Stimulated activated CD8-positive, alpha-beta memory T cell treated with anti-CD3 and anti-CD28 coated beads, Interleukin-4, amount 100 ng/mL, for 4 hours (primary cell): ENCODE measurements at places on chromosomes 4 and X.

GRCh38 chr4:84366907-84367306 is 132.2 kb downstream of the NKX6-1 start:
- no peak for DNase-seq

GRCh38 chrX:43703211-43703791 is 47.2 kb downstream of the MAOA start:
- no peak for DNase-seq

DNA sequence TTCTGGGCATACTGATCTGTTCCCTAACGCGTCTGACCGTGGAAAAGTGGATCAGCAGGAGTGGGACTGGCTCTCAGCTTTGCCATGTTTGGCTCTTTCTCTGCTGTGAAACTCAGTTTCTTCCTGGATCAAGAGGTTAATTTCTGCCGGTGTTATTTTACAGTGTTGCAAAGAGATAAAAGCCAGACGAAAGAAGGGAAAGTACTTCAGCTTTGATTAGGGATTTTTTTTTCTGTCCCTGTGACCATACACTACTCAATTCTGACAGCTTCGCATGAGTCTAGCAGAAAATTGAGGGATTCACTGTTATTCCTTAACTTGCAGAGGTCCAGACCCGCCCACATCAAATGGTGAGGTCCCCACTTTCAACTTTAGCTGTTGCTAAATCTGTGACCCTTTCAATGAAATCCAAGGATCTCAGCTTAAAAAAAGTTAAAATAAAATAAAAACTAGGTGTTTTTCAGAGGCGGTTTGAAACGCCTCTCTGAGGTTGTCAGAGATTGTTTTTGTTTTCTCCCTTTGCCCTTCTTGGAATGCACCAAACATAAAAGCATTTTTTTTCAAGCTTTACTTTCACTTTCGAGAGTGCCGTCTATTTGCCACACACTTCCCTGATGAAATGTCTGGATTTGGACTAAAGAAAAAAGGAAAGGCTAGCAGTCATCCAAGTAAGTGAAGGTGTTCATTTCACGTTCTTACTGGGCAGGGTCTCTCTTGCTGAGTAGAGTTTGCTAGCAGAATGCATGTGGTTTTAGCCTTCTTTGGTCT is at the start of gene TLR3:
Gene TLR3, plus strand, starts transcription at position 576 of the 768 bp plus-strand sequence. CDS start 7,464 bp downstream, outside the sequence.
- DNase-seq, result no peak

DNA sequence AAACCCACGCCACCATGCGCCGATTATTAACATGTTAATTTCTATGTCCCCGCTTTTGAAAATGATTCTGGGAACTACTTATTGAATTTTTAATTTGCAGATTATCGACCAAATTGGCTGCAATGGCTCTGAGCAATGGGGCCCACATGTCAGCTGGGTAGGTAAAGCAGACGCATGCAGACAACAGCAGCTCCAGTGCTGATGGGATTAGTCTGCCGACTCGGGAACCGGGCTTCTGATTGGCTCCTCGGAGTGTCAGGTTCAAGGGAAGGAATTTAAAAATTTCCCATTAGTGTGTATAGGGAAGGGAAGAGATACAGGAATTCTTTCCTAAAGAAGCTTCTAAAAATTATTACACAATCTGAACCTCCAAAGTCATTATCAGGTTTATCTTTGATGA is 77.4 kb upstream of the PPARGC1A start:
- DNase-seq, result no peak

GRCh38 chr4:53601251-53601764 is 10.0 kb upstream of the LNX1 start:
- DNase-seq, result no peak

- no peak for DNase-seq
These were observed 1.5 kb upstream of the CXCL2 start for GRCh38 chr4:74100531-74100930.

DNA sequence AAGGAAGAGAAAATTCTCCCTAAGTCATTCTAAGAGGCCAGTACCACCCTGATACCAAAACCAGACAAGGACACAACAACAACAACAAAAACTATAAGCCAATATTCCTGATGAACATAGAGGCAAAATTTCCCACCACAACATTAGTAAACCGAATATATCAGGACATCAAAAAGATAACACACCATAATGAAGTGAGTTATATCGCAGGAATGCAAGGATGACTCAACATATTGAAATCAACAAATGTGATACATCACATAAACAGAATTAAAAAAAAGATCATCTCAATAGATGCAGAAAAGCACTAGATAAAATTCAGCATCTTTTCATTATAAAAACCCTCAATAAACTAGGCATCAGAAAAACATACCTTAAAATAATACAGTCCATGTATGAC is 1844.4 kb upstream of the PCDH10 start:
- DNase-seq, result no peak

DNA sequence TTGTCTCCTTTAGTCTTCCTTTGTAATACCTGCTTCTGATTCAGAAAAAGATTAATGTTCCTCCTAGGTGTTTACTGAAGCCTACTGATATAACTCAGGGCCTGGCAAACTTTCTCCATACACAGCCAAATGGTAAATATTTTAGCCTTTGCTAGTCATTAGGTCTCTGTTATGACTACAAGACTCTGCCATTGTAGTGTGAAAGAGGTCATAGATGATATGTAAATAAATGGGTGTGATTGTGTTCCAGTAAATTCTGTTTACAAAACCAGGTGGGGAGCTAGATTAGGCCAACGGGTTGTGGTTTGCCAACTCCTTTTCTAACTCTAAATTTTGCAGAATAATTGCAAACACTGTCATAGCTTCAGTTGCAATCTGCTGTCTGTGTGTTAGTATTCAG is 568.1 kb upstream of the GNPDA2 start:
- no peak for DNase-seq

DNA sequence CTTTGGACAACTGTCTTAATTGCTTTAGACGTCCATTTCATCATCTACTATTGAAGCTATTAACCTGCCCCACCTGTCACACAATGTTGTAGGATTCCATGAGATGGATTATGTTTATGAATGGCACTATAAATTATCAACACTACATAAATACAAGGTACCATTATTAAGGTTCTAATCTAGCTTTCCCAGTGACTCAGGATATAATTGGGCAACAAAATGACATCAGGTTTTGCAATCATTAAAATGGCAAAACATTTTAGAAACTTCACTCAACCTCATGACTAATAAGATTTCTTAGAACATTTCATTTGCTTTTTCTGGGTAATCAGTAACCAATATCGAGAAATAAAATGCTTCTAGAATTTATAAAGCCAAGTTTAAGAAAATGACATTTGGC is 9.2 kb downstream of the HOPX start:
- no peak for DNase-seq

GRCh38 chr4:133812236-133812635 is 389.4 kb downstream of the PABPC4L start:
- DNase-seq, result no peak

- DNase-seq, result no peak
These were observed 10.8 kb upstream of the SNCA start for GRCh38 chr4:89847571-89848325.

DNA sequence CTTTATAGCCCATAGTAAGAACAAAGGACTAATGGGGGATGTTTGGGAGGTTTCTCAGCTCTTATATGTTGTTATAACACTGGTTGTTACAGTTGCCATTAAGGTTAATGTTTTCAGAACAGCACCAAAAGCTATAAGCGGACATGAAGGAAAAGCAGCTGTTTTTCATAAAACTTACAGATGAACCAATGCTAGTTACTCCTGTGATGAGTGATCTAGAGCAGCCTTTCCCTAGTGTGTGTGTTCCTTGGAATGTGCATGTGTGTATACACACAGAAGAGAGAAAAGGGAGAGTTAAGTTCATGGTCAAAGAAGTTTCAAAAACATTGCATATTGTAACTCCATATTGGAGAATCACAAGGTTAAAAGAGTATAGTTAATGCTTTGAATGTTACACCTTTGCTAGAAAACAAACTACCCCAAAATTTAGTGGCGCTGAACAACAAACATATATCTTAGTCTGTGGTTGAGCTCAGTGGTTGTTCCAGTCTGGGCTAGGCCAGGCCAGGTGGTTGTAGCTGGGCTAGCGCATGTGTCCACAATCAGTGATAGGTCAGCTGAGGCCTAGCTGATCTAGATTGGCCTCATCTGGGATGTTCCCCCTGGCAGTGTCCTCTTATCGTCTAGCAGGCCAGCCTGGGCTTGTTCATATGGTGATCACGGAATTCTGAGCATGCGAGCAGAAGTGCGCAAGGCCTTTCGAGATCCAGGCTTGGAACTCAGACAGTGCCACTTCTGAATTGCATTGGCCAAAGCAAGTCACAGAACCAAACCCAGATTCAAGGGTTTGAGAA is 151.0 kb downstream of the NHS start:
- DNase-seq, result no peak

DNA sequence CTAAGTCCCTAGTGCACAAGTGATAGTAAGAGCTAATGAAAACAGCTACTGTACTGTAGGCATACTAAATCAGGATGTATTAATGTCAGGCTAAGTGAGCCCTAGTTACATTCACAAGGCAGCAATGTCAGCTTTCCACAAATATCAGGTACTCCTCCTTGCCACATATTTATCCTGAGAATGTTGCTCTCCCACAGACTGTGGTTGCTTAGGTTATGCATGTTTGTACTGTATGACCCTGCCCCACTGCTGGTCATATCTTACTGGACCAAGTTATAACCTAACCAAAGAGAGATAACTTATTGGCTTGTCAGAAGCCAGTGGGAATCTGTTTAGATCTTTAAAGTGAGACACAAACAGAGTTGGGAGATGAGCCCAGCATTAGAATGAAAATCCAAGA is 241.0 kb downstream of the SLC39A8 start:
- DNase-seq, result no peak

GRCh38 chr4:145613566-145614232 is 5.5 kb upstream of the MMAA start:
- no peak for DNase-seq

GRCh38 chrX:10173331-10173900 is 16.6 kb downstream of the CLCN4 start:
- no peak for DNase-seq

- DNase-seq, result no peak
These were observed 86.3 kb upstream of the RAPGEF2 start for GRCh38 chr4:159016593-159017024.

DNA sequence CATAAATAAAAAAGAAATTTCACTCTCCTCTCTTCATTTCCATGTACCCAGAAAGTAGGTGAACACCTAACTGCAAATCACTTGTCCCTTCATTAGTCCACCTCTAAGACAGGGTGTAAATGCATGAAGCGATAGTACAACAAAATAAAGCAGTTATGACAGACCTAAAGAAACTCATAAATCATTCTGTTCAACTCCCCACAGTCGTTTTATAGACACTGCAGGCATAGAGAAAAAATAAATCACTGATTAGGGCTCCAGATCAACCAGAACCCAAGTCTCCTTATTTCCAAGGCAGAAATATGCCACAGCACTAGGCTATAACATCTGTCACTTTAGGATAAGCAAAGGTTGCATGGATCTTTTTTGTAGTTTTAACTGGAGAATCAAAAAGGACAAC is 3.0 kb downstream of the RASGEF1B start:
- no peak for DNase-seq

DNA sequence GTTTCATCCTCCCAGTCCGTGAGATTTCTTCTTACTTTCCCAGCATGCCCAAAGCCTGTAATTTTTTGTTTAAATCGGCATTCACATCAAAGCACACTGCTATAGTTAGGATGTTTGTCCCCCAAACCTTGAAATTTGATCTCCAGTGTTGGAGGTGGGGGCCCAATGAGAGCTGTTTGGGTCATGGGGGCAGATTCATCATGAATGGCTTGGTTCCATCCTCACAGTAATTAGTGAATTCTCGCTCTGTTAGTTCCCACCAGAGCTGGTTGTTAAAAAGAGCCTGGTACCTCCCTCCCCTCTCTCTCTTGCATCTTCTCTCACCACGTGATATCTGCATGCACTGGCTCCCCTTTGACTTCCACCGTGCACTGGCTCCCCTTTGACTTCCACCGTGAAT is 40.5 kb upstream of the PGRMC2 start:
- DNase-seq, result no peak

GRCh38 chr4:88775529-88775928 is 77.9 kb upstream of the NAP1L5 start:
- DNase-seq, result no peak

DNA sequence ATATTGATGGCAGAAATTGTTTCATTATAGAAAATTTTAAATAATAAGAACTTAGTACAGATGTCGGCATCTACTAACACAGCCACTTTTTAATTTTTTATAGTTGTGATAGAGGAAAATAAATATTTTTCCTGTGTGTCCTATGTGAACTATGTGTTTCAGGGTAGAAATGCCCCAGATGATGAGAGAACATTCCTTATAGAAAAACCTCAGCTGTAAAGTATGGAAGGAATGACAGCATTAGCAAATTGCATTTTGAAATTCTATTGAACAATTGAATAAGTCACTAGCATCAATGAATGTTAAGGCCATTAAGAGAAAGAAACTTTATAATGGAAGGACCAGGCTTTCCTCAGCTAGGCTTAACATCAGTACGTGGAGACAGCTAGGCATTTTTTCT is 149.2 kb downstream of the CFAP299 start:
- DNase-seq, result no peak

GRCh38 chr4:81314897-81315470 is 100.0 kb upstream of the PRKG2 start:
- no peak for DNase-seq

- DNase-seq, result no peak
These were observed 20.5 kb downstream of the SPIN4 start for GRCh38 chrX:63330681-63331080.

DNA sequence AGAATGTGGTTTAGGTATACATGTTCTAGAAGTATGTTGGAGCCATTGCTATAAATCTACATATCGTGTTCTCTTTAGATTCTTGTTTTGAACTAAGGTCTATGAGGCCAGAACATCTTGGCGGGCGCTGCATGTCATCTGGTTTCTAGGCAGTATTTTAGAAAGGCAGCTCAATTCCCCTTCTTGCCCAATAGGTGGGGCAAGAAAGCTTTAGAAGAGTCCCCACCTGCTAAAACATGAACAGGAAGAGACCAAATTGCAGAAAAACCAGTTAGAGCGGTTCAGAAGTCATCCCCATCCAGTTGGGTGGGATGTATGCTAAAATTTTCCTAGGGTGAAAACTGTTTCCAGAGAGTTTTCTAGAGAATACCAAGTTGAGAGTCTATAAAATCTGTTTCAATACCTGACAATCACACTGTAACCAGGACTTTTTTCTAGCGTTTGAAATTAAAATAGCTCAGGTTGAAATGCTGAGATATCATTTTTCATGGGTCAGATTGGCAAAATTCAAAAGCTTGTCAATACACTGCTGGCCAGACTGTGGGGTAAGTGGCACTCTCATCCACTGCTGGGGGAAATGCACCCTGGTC is 17.5 kb upstream of the SH3KBP1 start:
- DNase-seq, result no peak

DNA sequence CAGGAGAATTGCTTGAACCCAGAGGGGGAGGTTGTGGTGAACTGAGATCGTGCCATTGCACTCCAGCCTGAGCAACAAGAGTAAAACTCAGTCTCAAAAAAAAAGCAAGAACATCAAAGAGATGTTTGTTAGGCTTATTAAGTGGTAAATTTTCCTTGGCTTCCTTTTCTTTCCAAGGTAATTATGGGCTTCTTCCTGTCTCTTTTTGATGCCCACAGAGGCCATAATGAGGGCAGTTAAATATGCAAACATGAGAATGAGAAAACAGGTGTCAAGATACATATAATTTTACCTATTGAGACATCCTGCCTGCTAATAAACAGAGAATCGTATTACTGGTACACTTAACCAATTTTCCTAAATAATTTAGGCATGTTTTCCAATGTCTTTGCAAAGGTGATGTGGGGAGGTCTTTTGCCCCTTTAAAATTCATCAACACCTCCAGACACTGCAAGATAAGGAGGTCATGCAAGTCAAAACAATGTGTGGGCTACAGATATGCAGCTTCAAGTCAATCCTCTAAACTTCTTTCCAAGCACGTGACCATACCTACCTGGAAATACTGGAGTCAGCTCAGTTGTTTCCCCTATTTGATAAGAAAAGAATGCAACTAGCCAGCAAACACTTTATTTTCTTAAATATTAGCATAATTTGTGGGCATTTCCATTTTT is 2.7 kb downstream of the SLC39A8 start:
- DNase-seq, result no peak
